Retinal pigment epithelial cell (primary cell): ENCODE measurements at places on chromosomes 4 and X.
A peak's percentile ranks its signal among the peaks of the same experiment; 100 is the strongest.

DNA sequence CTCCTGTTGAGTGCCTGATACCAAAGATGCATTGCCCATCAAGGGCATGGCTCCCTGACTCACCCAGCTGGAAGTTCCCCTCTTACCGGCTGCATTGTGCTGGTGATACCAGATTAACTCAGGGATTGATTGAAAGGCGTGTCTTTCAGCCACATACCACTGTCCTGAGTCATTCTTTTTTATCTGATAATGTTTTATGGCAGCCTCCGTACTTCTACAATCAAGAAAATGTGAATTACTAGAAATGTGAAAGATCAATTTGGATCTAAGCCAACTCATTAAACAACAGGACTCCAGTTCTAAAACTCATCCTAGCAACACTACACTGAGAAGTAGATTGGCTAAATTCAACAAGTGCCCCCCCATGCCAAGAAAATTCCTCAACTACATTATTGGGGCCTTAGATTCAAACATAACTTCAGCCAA is 40.0 kb downstream of the TXK start:
- peak; percentile 80 for DNase-seq

DNA sequence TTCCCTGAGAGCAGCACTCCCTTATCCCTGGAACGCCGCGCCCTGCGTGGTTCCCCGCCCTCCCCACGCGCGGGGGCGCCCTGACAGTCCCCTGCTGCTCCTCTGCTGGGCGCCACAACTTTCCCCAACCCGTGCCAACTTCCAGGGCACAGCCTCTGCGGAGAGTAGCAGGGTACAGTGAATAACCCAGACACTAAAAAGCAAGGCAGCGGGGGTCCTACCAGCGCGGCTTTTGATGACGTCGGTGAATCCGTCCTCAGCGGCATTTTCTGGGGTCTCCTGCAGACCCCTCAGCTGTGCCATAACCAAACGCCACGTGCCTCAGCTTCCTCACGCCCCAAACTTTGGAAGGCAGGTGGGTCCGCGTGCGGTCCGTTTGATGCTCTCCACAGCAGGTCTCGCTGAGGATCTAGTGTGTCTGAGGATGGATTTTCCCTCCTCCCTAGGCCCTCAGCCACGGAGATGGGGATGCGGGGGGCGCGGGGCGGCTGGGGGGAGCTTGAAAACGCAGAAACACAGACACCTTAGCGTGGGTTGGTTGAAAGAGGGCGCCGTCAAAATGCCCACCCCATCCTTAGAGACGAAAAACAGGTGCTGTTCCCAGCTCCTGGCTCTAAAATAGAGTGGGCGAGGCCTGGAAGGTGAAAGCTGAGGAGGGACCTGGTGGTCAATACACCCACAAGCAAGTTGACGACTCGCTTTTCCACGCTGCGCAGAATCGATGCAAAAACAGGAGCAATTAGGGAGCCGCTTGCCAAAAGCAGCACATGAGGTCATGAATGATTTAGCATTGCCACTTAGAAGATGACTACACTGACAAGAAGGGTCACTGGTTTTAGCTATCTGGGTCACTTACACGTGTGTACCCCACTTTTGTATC is 405.6 kb downstream of the FAM47A start:
- DNase-seq, result no peak

GRCh38 chr4:152591396-152591795 is 55.5 kb upstream of the FBXW7 start:
- DNase-seq, result no peak

GRCh38 chrX:136202889-136203288 is 48.3 kb downstream of the MAP7D3 start:
- no peak for DNase-seq

GRCh38 chr4:85573270-85573669 is 98.3 kb downstream of the ARHGAP24 start:
- DNase-seq, result peak; percentile 30

DNA sequence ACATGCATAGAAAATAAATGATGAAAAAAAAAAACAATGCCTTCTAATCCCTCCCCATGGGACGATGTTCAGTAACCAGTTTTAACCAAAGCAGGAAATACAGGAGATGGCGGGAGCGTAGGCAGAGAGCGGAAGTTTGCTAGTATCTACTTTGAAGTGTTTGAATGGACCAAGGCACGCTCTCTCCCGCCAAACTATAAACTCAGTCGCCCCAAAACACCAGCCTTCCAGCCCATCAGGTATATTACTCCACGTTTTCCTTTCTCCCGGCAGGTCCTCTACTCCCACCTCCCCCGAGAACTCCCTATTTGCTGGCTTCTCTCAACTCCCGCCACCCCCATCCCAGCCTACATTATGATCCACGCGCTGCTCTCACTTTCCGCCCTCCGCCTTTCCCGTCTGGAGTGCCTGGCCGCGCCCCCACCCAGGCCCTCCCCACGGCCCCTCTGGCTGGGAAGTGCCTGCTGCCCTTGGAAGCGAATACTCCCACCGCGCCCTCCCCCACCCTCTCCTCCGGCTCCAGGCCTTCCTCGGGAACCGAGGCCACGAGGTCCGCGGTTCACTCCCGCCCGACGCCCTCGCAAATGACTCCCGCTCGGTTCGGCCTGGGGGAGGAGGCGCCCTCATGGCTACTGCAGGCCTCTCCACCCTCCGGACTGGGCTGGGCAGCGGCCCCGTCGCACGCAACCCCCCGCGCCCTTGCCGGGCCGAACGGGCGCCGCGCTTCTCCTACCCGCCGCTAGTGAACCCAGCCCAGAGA is 723 bp downstream of the DHX15 start:
- no peak for DNase-seq

GRCh38 chrX:40094041-40094899 is 3.5 kb downstream of the BCOR start:
- no peak for DNase-seq

DNA sequence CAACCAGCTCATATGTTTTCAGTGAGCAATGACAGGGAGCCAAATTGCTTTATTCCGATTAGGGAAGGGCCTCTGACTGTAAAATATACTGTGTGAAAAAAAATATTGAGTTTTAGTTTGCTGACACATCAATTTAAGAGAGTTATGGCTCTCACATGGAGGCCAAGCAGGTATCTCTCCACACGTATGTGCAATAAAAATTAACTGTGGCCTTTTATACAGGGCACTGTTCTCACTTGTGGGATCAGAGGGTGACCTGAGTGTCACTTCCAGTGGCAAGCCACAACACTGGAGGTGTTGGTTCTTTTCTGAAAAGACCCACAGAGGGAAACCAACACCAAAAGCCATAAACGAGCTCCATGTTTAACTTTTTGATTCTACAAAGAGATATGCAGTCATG is 462.8 kb downstream of the MID1IP1 start:
- no peak for DNase-seq

DNA sequence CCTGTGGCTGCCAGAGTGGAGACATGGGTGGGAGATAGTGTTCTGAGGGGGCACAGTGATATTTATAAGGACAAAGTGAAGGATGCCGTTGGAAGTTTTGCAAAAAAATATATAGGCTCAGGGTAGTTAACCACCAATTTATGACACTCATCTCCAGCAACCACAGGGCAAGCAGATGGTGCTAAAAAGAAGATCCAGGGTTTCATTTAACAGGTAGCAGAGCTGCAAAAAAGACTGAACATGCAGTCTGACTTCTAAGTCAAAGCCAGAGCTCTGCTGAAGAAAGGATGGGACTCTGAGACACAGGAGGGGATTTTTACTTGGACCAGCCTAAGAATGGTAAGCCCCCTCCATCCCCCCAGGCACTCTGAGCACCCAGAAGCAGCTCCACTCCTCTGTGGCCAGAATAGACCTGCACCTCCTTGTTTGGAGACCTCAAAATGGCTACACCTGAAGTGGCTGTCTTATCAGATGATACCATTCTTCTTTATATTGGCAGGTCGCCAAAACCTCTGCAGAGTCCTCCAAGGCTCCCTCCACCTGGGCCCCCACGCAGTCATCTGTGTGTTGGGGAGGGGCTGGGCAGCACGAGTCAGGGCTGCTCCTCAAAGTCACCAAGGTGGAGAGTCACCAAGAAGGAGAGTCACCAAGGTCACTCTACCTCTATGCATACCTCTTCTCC is 161.4 kb upstream of the FAM9B start:
- DNase-seq, result no peak

DNA sequence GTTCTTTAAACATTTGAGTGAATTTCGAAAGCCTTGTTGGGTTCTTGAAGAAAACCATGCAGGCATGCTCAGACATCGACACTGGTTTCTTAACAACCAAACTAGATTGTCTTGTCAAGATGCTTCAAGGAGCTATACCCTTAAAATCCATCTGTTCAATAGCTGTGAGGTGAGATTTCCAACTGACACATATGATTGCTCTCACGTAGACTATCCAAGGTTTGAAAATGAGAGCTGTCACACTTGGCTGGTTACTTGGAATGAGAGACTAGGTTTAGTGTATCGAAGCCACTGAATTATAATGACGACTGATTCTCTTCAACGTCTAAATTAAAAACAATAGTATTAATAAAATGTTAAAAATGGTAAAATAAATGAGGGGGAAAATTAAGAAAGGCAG is 2725.5 kb downstream of the ARAP2 start:
- DNase-seq, result no peak

DNA sequence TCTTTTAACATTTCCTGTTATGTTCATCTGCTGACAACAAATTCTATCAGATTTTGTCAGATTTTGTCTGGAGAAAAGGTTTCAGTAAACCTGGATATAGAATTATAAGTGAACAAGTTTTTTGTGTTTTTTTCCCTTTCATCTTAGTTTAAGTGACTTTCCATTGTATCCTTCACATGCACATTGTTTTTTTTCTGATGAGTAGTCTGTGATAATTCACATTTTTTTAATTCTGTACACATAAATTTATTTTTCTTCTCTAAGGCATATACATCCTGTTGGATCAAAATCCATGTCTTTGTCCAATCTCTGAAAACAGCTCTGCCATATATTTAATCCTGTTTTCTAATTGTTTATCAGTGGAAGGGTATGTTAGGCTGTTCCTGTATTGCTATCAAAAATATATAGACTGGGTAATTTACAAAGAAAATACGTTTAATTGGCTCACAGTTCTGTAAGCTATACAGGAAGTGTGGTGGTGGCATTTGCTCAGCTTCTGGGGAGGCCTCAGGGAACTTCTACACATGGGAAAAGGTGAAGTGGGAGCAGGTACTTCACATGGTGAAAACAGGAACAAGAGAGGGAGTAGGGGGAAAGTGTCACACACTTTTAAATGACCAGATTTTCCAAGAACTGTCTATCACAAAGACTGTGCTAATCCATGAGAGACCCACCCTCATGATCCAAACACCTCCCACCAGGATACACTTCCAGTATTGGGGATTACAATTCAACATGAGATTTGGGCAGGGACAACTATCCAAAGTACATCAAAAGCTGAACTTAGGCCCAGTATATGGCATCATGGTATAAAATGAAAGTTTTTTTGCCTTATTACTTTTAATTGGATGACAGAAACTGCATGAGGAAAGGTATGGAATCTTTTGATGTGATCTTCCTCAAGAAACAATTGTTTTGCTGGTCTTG is 45.6 kb upstream of the GRID2 start:
- DNase-seq, result no peak

DNA sequence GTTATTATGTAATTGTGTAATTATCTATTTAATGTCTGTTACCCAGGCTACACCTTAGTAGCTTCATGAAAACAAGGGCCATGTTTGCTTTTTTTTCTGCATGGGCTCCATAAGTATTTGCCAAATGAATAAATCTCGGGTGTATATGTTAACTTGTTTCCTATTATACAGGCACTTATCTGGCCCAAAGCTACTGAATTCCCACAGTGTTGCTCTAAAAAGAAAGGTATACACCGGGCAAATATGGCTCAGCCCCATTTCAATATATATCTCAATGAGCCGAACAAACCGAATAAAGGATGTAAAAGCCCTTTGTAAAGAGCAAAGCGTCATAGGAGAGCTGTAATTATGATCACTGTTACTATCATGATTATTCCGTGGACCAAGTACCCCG is 767 bp downstream of the PAQR3 start:
- DNase-seq, result no peak
